ENCODE measurements at places on chromosomes 16 and 17.

GRCh38 chr16:85169333-85170065, 57.2 kb upstream of the CIBAR2 start:
- peak; percentile 15 for DNase-seq

GRCh38 chr16:84559311-84559932, 55.0 kb upstream of the MEAK7 start:
- no peak for DNase-seq

DNA sequence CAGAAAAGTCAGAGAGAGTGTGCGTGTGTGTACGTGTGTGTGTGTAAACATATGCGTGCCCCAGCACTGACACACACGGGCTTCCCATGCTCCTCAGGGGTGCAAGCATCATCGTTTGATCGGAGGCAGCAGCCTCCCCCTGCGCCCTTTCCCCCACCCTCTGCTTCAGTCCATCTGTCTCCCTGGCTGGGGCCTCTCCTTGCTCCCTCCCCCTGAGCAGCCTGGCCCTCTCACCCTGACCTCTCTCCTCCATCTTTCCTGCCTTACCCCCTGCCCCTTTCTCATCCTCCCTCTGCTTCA, 4.4 kb downstream of the STX1B start:
- no peak for DNase-seq

- DNase-seq = no peak
These were observed 31.0 kb downstream of the MBTPS1 start for GRCh38 chr16:84085773-84086172.

DNA sequence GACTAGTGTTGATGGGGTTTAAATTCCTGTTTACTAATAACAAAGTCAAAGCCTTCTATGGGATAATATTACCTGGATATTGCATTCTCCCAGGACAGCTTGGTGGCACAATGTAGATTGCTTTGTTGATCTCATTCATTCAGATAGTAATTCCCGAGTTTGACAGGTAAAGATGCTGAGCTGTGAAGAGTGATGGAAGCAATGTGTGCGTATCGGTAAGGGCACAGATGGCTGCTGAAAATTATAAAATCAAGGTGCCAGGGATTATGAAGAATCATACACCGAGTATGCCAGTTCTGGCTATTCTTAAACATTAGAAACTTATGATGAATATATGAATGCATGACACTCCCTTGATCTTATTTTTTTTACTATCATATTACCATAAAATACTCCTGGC, 100.6 kb upstream of the CNTNAP4 start:
- DNase-seq = no peak

DNA sequence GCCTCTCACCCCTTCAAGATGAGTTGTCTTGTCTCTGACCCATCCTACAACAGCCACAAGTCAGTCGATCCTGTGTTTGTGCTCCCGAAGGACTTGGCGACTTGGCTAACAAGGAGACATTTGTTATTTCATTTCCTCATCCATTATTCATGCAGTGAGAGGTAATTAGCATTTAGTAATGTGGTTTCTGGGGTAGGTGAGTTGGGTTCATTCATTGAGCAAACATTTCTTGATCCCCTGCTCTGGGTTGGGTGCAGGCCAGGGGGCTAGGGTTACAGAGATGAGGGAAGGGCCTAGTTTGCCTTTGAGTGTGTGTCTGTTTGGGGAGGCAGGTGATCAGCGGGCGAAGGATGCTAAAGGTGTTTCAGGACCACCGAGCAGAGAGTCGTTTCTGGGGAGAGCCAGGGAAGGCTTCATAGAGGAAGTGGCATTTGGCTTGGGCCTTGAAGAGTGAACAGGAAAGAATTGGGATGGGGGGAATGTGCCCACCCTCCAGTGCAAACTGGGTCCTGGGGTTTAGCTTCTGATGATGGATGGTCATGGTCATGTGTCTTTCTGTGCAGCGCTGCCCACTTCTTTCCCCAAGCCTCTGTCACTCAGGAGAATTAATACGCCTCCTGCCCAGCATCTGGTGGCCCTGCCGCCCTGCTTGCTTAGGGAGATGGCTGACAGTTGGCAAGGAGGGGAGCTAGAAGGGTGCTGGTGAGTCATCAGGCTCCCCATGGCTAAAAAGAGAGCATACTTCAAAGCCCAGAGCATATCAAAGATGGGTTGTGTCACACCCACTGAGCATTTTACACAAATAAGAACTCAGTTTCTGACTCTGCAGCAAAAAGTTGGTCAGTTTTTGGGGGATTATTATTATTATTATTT, 38.5 kb downstream of the MSI2 start:
- peak; percentile 5 for DNase-seq

- DNase-seq = no peak
These were observed 141.5 kb downstream of the TOX3 start for GRCh38 chr16:52405441-52405840.

DNA sequence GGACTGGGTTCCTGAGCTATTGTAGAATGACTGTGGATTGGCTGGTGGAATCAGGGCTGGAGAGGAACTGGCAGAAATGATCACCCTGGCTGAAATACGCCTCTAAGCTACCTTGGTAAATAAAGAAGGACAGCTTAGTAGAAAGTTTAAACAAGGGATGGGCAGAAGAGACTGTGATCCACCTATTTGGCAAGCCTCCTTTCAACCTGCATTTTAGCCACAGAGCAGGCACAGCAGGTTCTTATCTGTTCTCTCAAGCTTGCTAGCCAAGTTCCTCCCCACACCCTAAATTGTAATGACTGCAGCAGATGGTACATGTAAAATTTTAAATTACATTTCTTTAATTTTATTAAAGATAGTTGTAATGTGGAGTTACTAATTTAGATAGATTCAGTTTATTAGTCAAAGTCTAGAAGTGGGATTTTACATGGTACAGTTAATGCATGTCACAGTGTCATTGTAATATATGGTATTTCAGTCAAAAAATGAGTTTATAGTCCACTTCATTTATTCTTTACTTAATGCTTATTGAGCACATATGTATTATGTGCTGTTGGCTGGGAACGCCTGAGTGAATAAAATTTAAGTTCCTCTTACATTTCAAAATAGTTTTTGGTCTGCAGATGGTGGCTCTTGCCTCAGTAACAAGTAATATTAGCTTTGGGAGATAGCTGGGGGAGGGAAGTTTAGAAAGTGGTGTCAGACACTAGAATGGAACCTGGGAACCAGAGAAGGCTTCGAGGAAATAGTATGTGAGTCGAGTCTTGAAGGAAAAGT, 11.2 kb downstream of the EPN2 start:
- no peak for DNase-seq

- DNase-seq = no peak
These were observed 278.7 kb downstream of the FTO start for GRCh38 chr16:53982631-53983042.

GRCh38 chr17:72510351-72511016, 389.7 kb downstream of the SOX9 start:
- no peak for DNase-seq

- no peak for DNase-seq
These were observed 708.0 kb upstream of the SOX9 start for GRCh38 chr17:71412803-71413202.

- DNase-seq = no peak
These were observed 48.6 kb downstream of the CDRT4 start for GRCh38 chr17:15418781-15419180.

DNA sequence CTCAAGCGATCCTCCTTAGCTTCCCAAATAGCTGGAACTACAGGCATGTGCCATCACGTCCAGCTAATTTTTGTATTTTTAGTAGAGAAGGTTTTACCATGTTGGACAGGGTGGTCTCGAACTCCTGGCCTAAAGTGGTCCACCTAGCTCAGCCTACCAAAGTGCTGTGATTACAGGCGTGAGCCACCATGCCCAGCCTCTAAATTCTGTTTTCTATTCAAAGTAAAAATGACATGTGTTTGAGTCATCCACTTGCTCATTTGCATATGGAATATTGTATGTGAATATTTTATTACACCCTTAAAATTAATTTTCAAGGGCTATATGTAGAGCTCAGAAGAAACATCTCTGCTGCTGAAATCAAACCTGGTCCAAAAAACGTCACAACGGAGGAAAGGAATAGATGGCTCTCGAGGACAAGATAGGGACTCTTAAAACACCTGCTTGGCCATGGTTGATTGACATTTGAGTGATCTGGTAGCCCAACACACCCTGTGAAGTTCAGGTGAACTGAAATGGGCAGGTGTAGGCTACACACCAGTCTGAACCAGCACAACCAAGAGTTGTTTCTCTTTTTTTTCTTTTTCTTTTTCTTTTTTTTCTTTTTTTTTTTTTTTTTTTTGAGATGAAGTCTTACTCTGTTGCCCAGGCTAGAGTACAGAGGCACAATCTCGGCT, 51.1 kb downstream of the SF3B3 start:
- DNase-seq = no peak

- DNase-seq = no peak
These were observed 7.3 kb downstream of the CTRL start for GRCh38 chr16:67924140-67924906.

GRCh38 chr17:76154292-76154691, 13.2 kb upstream of the FOXJ1 start:
- DNase-seq = no peak

- no peak for DNase-seq
These were observed 2.9 kb downstream of the SLC47A2 start for GRCh38 chr17:19713462-19713861.

GRCh38 chr16:3023415-3023668, 400 bp downstream of the HCFC1R1 start:
- no peak for DNase-seq
